ENCODE measurements at places on chromosomes 16 and 17.

- no peak for DNase-seq
These were observed 197.3 kb upstream of the WSCD1 start for GRCh38 chr17:5872831-5873230.

DNA sequence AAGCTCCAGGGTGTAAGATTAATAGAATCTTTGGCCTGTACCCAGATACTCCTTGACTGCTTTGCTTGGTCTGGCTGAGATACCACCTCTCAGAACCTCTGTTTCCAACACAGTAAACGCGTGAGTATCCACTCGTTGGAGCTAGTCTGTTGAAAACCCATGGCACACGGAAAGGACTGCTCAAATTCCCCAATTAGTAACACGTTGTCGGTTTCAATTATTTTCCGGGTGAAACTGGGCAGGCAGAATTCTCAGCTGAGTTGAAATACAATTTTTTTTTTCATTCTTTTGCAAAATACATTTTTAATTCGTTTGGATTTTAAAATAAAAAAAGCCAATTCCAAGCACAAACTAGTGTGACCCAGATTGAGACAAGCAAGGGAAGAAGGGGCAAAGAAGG, 120.5 kb downstream of the MAF start:
- DNase-seq: no peak

DNA sequence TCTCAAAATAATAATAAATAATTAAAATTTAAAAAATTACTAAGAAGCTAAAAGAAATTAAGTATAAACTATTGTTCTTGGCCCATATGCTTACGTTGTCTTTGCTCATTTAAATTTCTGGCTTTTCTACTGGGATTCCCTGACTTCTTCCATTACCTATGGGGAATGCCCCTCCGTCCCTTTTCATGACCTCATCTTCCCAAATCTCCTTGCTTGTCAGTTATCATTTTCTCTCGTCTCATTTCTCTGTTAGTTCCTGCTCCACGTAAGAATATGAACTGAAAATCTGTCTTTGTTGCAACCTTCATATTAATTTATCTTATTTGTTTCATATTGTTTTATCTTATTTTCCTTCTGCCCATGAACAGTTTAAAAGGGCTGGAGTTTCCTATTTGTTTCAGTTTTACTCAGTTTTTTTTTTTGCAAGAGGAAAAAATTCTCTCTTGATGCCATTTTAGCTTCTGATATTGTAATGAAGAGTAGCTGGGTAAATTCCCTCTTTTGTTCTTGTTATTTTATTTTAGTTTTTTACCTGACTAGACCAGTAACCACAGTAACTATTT, 2.5 kb upstream of the DNAJA2 start:
- no peak for DNase-seq

- DNase-seq: no peak
These were observed 186.2 kb upstream of the WSCD1 start for GRCh38 chr17:5883775-5884665.

GRCh38 chr17:67833946-67834631, 8.8 kb downstream of the BPTF start:
- DNase-seq: no peak

DNA sequence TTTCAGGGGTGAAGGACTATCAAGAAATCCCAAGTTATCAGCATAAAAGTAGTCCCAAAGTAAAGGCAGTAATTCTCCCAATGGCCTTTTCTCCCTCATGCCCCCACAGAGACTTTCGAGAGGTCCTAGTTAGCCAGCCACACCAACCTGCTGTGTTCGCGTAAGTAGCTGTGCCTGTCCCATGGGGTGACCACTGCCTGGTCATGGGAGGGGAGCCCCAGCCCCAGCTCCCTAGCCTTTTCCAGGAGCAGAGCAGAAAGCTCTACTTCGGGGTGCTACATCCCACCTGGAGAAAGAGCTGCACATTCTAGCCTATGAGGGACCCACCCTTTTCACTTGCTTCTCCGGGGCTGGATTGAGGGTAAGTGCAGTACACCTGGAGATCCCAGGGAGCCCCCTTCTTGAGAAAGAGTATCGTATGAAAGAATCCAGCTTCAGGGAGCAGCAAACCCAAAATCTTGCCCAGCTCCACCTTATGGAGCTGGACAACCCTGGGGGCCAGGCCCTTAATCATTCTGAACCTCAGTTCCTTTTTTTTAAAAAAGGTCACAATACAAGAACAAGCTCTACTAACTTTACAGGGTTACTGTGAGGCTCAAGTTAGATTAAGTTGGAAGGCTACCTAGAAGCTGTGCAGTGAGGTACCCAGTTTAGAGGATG, 8.6 kb upstream of the SOST start:
- no peak for DNase-seq

- no peak for DNase-seq
These were observed 70.6 kb downstream of the BCAS3 start for GRCh38 chr17:60748204-60748603.

DNA sequence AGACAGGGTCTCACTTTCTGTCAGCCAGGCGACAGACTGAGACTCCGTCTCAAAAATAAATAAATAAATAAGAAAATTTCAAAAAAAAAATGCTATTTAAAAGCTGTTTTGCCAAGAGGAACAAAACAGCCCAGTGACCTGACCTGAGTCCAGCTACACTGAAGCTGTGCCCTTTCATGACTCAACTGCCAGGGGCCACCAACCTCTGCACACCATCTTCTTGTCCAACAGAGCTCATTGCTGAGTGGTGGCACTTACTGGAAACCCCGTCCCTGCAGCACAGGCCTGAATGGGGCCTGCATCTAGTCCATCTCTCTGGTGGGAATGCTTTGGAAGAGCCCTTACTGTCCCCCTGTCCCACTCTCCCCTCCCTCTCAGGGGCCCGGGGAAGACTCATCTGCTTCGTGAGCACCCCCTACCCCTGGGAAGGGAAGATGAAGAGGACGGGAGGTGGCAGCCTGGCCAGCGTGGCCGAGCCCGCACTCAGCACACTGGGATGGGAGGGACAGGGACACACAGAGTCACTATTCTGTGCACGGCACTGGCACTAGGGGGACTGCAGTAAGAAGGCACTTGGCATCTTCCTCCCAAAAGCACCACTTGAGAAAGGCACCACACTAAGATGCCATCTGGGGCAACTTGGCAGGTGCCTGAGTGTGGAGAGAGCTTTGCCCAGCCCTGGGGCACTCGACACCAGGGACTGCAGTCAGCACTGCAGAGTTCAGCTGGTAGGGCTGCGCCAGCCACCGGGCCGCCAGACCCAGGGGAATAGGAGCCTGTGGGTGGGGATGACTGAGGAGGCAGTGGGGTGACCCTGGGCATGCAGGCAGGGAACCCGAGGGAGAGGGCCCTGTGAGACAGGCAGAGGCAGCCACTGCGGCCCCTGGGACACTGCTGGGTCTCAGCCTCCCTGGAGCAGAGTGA, 13.5 kb downstream of the FBXO31 start:
- no peak for DNase-seq

DNA sequence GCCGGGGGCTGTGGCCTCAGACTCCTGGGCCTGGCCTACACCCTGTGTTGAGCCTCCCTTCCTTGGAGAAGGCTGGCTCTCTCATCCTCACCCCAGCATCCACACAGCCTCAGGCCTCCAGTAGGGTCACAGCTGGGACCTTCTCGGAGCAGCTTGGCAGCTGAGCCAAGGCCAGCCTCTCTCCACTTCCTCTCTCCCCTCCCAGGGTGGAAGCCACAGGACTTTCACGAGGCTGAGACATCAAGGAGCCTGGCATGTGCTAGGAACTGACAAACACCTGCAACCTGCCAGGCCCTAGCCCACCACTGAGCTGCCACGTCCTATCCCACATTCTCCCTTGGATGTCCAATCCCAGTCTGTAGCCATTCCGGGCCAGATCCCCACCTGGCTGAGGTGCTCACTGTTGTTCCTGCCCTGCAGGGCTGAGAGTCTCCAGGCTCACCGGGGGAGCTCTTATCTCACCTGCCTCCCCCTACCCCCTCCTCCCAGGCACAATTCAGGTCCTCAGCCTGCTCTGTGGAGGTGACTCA, 3.1 kb downstream of the MMP15 start:
- no peak for DNase-seq

- no peak for DNase-seq
These were observed 5.2 kb downstream of the B9D1 start for GRCh38 chr17:19357351-19357750.

DNA sequence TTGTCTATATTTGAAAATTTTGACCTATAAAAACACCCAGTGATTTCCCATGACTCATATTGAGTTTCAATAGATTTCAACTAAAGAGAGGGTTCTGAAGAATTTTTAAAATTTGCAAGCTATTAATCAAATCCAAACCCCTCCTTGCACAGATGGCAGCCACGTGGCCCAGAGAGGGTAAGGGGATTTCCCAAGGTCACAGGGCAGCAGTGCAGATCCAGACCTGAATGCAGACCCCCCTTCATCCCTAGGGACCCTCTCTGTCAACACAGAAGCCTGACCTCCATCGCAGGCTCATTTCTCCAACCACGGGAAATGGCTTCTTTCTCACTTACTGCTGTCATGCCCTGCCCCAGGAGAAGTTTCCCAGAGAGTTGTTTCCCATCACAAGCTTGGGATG, 24.7 kb upstream of the CES5A start:
- no peak for DNase-seq

- DNase-seq: no peak
These were observed 1.3 kb upstream of the BTBD17 start for GRCh38 chr17:74362810-74363498.

GRCh38 chr17:17186051-17186450, 20.1 kb downstream of the PLD6 start:
- no peak for DNase-seq

DNA sequence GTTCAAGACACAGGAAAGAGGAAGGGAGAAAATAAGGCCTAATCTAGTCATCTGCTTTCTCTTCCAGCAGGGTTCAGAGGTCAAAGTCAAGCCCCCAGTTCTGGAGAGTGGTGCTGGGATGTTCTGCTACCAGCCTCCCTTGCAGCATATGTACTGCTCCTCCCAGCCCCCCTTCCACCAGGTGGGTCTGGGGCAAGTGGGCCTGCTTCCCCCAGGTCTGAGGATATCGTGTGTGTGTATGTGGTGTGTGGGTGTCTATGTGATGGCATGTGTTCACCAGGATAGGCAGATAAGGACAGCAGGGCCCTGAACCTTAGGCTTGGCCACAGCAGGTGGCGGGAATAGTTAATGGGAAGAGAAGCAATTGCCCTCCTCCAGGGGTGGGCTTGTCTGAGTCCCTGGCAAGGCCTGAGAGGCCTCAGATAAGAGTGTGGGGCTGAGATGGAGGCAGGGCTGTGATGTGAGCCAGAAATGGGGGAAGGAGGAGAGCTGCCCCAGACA, 21.1 kb downstream of the FOXN1 start:
- no peak for DNase-seq

GRCh38 chr16:54097774-54098173, 188.8 kb downstream of the IRX3 start:
- no peak for DNase-seq

GRCh38 chr17:27318633-27319032, 24.7 kb downstream of the WSB1 start:
- DNase-seq: no peak

DNA sequence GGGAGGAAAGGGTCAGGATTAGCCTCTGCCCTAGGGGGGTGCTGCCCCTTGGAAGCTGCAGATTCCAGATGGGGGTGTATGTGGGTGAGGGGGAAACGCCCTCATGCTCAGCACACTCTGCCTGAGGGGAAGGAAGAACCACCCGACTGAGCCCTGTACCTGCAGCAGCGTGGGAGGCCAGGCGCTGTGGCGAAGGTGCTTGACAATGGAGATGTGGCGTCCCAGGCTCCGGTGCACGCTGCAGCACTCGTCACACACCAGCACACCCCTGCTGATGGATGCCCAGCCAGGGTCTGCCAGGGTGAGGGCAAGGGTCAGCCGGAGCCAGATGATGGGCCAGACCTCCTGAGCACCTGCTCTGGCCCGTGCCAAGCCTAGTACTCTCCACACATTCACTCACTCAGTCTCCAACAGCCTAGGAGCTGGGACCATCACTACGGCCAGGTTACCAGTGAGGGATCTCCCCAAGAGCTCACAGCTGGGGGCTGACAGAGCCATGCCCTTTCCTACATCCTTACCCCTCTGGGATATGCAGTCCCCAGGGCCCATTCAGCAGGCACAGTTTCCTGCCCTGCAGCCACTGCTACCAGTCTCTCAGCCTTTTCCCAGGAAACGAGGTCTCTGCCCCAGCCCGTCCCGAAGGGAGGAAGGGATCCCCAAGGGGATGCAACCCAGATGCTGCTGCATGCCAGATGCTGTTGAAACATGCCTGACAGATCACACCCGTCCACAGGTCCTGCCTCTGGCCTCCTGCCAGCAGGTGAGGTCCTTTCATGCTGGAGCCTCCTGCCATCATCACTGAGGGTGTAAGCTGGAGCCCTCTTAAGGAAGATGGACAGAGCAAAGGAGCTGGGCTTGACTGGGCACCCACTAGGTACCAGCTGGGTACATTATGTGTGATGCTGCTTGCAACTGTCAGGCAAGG, 5.9 kb downstream of the GIT1 start:
- DNase-seq: no peak

- DNase-seq: no peak
These were observed 15.2 kb downstream of the ANKRD40 start for GRCh38 chr17:50692448-50693035.

DNA sequence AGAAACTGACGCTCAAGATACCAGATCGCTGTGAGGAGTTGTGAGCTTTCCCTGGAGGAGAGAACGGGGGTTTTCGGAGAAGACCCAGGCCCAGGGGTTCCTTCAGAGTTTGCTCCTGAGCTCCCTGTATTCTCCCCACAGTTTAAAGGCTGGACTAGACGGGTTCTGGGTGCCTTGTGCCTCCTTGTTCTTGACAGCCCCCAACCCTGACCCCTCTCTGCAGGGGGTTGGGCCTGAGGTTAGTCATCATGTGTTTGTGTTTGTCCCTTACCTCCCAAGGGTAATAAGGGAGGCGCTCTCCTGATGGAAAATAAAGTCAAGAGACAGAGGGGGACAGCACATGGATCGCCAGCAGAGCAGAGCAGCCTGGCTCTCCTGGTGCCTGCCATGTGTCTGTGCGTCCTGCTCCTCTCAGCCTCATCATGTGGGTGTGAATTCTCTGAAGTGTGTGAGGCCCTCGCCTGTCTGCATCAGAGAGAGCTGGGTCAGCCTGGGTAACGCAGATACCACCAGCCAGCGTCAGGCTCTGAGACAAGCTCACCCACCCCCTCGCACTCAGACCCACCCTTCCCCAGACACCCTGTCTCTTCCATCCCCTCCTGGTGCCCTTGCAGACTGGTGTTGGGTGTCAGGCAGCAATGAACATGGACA, 8.7 kb downstream of the HEXIM2 start:
- no peak for DNase-seq

GRCh38 chr17:79568661-79569060, 42.2 kb downstream of the RBFOX3 start:
- DNase-seq: no peak

GRCh38 chr17:1362964-1363363, 37.1 kb downstream of the YWHAE start:
- DNase-seq: no peak

DNA sequence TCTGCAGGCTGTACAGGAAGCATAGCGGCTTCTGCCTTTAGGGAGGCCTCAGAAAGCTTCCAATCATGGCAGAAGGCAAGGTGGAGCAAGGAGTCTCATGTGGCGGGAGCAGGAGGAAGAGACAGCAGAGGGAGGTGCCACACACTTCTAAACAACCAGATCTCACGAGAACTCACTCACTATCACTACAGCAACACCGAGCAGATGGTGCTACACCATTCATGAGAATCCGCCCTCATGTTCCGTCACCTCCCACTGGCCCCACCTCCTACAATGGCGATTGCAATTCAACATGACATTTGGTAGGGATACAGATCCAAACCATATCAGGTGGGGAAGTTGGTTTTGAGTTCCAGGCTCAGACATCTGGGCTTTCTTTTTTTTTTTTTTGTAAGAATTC, 31.9 kb upstream of the NUDT7 start:
- no peak for DNase-seq

- DNase-seq: peak; percentile 90
These were observed at the start of gene ST3GAL2 for GRCh38 chr16:70438969-70439862. Gene ST3GAL2 (minus strand): TSS chr16:70439100. CDS start chr16:70398530, 40,570 bp downstream.

All from stimulated activated CD8-positive, alpha-beta memory T cell treated with anti-CD3 and anti-CD28 coated beads, Interleukin-7, amount 100 ng/mL, for 4 hours (primary cell).